ENCODE measurements at places on chromosomes 13 and 19.

- DNase-seq = no peak
Measured at GRCh38 chr13:40670307-40670706, 3.9 kb upstream of the FOXO1 start.

- DNase-seq = peak; percentile 12
Measured at GRCh38 chr13:100274942-100275506, 186.1 kb downstream of the PCCA start.

DNA sequence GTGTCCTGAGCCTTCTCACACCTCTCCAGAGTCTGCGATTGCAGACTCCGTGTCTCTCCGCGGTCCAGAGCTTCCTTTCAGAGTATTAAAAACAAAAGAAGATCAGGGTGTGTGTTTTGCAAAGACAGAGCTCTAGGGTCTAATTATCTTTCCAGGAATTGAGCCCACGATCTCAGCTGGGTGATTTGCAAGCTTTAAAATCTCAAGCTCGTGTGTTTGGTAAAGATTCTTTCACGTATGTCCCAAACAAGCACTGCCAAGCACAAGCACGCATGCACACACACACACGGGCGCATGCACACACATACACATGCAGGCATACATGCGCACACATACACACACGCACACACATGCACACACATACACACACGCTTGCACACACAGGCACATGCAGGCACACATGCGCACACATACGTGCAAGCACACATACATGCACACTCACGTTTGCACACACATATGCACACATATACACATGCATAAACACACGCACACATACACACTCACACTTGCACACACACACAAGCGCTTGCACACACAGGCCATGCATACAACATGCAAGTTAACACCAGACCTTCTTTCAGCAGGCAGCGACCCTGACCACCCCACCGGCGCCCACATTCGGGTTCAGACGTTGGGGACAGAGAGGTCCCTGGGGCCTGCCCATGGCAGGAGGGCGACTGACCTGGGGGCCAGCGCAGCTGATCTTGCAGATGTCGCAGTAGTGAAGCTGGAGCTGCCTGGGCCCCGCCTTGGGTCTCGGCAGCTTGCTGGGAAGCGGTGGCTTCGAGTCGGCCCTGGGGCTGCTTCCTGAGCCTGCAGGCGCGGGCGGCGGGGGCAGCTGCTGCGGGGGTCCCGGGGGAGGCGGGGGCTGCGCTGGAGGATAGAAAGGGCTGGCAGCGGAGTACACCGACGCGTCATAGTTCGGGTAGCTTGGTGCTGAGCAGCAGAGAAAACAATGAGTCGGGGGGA is 37.9 kb downstream of the ZFR2 start:
- no peak for DNase-seq

DNA sequence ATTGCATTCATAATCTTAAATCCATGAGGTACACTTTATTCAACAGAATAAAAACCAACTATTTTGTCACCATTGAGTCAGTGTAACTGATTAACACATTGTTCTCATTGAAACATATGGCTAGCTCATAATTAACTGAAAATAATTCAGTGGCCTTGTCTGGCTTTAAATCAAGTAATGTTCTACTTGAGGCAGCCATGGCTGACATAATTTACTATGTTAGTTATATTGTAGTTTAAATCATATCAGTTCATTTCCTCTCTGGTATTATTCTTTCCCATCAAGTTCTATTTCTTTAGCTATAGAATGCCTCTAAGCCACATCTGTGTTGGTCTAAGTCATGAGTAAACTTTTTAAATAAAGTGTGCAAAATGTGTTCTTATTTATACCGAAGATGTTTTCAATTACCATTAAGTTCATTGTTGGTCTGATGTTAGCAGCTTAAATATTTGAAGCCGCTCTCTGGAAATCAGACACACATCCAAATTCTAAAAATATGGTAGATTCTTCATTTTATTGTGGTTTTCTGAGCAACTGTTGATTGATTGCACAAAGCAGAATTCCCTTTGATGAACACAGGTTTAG is 393.7 kb downstream of the GPC6 start:
- DNase-seq = no peak

GRCh38 chr13:98285852-98286594 is 109.0 kb upstream of the RNF113B start:
- DNase-seq = no peak
